ENCODE measurements at places on chromosomes 3 and 15.

DNA sequence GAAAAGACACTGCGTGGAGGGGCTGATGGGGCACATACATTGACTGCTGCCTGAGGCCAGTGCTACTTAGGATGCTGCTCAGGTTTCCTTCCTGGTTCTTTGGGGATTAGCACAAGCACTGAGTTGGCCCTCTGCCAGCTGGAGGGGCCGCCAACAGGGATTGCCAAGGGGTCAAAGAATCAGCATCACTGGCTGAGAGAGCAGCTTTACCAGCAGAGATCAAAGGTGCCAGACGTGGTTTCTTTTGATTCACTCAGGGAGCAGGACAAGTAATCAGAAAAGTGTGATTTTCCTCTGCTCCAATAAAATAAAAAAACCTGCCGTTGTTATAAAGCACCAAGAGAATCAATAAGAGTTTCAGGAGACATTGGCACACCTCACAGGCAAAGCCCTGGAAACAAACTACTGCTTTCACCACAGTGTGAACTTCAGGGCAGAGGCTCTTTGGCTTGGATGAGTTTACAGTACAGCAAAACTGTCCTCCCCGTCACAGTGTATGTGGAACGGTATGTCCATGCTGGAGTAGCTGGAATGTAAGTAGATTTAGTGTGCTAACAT, 45.8 kb upstream of the FSIP1 start:
- DNase-seq, result no peak

DNA sequence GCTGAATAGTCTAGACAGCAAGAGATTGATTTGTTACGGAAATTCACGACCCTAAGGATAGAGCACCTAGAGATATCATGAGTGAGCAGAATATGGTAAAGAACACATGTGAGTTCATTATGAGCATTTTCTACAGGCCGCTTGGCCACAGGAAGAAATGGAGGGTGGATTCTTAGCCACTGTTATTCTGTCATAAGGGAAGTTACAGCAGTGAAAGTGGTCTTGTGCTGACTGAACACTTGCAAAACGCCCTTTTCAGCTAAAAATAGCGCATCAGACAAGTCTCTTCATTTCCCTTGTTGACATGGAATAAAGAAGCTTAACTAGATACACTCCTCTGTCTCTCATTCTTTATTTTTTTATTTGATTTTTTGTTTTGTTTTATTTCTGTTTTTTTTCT, 19.8 kb downstream of the DGKG start:
- no peak for DNase-seq

DNA sequence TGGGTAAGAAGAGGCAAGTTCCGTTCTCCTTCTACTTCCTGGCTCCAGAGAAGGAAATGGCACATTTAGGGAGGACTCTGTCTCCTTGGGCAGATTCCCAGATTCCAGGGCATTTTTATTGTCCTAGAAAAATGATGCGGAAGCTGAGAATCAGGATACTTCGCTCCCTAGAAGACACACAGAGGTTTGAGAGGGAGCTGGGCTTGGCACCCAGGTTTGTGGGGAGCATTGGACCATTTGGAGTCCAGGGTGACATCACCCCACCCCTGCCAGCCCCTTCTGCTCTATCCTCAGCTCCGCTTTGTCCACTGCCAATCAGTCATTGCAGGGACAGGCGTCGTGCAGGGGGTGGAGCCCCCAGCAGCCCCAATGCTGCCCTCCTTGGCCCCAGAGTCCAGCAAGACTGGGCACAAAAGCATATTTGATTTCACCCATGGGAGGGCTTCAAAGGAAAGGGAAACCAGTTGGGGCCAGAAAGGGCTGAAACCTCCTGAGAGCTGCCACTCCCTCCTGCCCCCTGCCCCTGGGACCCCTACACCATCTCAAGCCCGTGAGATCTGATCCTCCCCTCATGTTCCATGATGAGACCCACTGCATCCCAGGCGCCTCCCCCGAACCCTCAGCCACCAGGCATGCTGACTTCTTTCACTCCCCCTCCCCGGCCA, 129.8 kb upstream of the MEF2A start:
- no peak for DNase-seq

GRCh38 chr15:50116477-50116876, 2.6 kb downstream of the ATP8B4 start:
- DNase-seq, result no peak

DNA sequence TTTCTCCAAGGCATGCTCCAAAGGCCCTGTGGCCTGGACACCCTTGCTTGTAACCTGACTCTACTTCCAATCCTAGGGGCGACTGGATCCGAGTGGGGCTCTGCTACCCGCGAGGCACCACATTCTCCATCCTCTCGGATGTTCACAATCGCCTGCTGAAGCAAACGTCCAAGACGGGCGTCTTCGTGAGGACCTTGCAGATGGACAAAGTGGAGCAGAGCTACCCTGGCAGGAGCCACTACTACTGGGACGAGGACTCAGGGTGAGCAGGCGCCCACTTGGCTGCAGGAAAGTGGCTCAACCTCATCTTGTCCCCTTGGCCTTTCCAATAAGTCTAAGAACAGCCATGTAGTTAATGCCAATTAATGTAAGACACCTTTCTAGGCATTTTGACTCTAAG, 51.9 kb downstream of the MESD start:
- DNase-seq, result no peak

- DNase-seq, result peak; percentile 53
These were observed 65.4 kb downstream of the BDH1 start for GRCh38 chr3:197490098-197491058.

DNA sequence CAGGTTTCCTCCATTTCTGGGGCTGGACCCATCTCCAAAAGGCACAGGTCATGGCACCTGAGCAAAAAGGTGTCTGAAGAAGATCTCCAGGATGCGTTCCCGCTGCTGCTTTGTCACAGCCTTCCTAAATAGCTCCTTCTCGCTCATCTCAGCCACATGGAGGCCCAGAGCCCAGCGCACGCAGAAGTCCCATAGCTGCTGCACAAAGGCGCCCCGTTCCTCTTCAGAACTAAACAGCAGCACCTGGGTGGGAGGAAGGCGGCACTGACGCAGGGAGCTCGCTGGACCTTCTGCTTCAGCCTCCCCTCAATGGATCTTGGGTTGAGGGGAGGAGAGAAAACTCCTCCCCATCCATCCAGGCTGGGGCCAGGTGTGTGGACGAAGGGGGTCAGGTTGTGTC, 8.4 kb downstream of the DUOX2 start:
- no peak for DNase-seq

Measured in amniotic stem cell (primary cell).